NCI-H524 (cell line): ENCODE measurements at places on chromosomes 13 and 19.

- DNase-seq, result peak; percentile 71
Measured at GRCh38 chr19:2423071-2423914, 4.1 kb downstream of the TIMM13 start.

DNA sequence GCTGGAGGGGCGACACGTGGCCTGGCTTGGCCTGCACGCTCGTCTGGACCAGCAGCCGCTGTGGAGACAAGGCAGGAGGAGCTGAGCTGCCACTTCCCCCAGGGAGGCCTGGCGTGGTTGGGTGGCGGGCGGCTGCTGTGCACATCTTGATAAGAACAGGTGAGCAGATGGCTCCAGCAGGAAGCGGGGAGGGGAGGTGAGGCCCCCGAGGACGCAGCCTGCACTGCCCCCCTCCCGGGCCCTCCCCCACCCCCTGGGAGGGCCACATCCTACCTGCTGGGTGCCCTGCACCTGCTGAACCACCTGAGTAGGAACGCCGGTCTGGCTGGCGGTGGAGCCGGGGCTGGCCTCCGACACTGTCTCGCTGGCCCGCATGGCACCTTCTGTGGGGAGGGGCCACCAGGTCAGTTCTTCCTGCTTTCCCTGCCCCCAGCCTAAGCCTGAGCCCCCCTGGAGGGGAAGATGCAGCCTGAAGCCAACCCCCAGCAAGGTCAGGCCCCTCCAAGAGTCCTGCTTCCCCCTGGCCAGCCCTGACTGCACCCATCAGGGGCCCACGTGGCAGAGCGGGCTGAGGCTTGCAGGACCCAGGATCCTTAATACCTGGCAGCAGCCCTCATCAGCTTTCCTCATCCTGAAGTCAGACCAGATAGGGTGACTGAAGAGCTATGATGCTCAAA is 22.8 kb downstream of the RFX1 start:
- DNase-seq, result no peak

DNA sequence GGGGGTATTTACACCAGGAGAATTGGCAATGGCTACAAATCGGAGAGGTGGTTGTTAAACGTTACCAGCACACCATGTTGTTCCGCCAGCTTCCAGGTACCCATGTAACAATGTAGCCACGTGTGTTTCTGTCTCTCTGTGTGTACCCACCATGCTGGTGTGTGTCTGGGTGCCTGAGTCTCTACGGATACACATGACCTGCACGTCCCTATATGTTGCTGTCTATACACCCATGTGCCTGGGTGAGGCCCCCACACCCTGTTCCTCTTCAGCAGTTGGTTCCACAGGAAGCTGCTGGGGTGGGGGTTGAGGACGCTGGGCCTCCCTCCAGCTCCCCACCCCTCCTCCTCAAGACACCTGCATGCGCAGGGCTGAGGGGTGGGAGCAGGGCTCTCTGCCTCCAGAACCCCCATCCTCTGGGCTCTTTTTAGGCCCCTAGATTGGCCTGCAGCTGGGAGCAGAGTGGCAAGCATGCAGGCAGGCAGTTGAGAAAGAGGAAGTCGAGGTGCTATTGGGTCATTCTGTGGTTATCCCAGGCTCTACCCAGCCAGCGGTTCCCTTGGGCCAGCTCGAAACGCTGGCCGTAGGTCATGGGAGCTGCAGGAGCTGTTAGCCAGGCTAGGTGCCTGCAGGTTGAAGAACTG is at the start of gene ARHGEF18:
TSS of gene ARHGEF18 (plus strand) at position 351 of the 644 bp plus-strand sequence. CDS start 13,954 bp downstream, outside the sequence.
- DNase-seq, result no peak

DNA sequence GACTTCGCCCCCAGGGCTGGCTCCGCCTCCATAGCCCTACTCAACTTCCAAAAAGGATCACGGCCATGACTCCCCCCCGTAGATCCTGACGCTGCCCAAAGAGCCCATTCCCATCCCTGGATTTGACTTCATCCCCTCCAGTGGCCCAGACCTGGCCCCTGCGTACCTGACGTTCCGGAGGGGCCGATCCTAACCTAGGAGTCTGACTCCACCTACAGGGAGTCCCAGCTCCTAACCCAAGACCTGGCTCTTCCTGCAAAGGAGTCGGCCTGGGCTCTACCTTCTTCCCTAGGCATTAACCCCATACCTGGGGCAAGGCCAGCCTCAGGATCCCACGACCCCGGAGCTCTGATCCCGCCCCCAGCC is 10.8 kb downstream of the STAP2 start:
- DNase-seq, result no peak

GRCh38 chr19:49362929-49363267 is 682 bp upstream of the TEAD2 start:
- no peak for DNase-seq

- no peak for DNase-seq
Measured at GRCh38 chr19:49210108-49210900, 52.7 kb downstream of the TRPM4 start.

- DNase-seq, result no peak
Measured at GRCh38 chr13:92972751-92973150, 253.9 kb upstream of the GPC6 start.

DNA sequence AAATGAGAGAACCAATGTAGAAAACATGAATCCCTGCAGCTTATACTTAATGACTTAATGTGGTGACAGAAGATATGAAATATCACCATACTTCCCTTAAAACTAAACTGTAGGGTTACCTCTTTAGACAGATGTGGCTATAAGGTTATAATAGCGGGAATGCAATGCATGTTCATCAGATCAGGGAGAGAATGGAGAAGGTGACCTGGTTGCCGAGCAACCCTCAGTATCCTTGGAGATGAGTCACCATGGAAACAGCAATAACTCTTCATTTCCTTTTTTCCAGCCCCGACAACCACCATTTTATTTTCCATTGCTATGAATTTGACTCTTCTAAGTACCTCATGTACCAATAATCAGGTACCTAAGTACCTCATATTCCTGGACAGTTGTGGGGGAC is 28.0 kb upstream of the ZNF835 start:
- DNase-seq, result no peak

- DNase-seq, result no peak
Measured at GRCh38 chr19:791007-791566, 6.2 kb upstream of the PTBP1 start.

GRCh38 chr19:30116984-30117555 is 175.0 kb downstream of the URI1 start:
- no peak for DNase-seq

GRCh38 chr13:22031702-22032286 is 360.9 kb downstream of the FGF9 start:
- DNase-seq, result no peak

DNA sequence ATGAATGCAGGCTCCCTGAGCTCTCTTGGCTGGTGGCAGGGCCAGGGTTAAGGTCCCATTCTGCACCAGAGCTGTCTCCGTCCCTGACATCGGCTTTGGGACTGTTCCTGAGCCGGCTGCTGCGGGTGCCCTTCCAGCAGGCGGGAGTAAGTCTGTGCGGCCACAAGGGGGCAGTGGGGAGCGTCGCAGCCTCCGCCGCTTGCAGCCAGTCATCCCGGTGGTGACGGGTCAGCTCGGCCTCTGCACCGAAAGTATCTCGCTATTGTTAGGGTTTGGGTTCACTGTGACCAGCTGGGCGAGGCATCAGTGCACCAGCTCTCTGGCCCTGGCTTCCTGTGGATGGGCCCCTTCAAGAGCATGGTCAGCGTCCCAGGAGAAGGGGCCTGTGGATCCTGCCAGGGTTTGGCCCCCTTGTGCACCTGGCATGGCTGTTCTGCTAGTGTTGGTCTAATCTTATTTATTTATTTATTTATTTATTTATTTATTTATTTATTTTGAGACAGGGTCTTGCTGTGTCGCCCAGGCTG is 15.1 kb downstream of the NDUFB7 start:
- peak; percentile 47 for DNase-seq
